ENCODE measurements at places on chromosomes 1 and 21. TPM values are rescaled to one million over a fixed set of nuclear protein-coding genes. Genes with fewer than 3 reads are reported as not detected.

Gene GSTM1
- not detected for total RNA-seq

Gene RAB29
- 36.7 TPM for total RNA-seq

Gene L1TD1
- total RNA-seq: 4.7 TPM

Gene LHX4
- total RNA-seq: not detected

- DNase-seq: peak; percentile 30
These were observed 192.0 kb upstream of the JUN start for GRCh38 chr1:58975888-58976287.

DNA sequence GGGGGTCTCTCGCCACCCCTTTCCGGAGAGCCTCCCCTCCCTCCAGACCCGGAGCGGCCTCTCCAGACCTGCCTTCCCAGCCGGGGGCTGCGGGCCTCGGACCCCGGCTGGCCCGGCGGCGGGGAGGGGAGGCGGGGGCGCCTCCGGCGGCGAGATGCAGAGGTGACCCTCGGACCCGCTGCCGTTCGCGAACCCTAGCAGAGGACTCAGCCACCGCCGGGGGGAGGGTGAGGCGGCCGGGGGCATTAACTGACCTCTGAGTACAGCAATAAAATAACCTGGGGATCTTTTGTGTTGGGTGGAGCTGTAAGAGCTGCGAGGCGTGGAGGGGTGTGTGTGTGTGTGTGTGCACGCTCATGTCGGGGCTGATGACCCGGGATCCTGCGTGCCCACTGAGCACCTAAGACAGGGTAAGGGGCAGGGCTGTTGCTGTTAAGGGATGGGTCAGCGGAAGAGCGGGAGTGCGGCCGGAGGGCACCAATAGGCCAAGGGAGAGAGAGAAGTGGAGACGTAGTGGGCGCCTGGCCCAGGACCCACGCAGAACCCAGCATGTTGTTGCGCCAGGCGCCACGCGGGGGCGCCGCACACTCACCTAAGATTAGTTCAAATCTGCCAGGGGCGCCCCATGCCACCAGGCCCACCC, 6.3 kb downstream of the HAPLN2 start:
- DNase-seq: no peak

DNA sequence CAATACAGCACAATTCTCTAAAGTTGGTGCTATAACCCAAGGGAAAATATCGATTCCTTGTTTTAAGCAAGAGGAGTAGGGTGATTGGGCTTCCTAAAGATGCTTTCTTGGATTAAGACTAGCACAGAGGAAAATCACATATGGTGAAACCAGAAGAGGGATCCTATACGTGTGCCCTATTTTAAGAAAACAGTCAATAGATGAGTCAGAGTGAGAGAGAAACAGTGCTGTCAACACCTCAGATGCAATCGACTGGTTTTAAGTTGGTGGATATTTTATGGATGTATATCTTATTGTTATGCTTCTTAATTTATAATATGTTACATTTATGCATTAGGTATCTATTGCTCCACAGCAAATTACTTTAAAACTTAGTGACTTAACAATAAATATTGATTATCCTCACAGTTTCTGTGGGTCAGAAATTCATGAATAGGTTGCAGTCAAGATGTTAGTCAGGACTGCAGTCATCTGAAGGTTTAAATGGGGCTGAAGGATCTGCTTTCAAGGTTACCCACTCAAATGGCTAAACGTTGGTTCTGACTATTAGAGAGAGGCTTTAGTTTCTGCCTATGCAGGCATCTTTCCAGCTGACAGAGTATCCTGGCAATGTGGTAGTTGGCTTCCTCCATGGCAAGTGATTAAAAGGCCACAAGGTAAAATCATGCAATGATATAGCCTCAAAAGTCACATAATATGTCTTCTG, 61.6 kb upstream of the DEPDC1 start:
- no peak for DNase-seq

- no peak for DNase-seq
These were observed 25.3 kb downstream of the OPTC start for GRCh38 chr1:203519053-203519840.

- no peak for DNase-seq
These were observed 22.0 kb downstream of the INAVA start for GRCh38 chr1:200916681-200917080.

Data from prostate gland (tissue), 2 donors.